ENCODE measurements at places on chromosomes 3 and 15.

- DNase-seq = no peak
Measured at GRCh38 chr3:79766496-79767193, 1.2 kb downstream of the ROBO1 start.

DNA sequence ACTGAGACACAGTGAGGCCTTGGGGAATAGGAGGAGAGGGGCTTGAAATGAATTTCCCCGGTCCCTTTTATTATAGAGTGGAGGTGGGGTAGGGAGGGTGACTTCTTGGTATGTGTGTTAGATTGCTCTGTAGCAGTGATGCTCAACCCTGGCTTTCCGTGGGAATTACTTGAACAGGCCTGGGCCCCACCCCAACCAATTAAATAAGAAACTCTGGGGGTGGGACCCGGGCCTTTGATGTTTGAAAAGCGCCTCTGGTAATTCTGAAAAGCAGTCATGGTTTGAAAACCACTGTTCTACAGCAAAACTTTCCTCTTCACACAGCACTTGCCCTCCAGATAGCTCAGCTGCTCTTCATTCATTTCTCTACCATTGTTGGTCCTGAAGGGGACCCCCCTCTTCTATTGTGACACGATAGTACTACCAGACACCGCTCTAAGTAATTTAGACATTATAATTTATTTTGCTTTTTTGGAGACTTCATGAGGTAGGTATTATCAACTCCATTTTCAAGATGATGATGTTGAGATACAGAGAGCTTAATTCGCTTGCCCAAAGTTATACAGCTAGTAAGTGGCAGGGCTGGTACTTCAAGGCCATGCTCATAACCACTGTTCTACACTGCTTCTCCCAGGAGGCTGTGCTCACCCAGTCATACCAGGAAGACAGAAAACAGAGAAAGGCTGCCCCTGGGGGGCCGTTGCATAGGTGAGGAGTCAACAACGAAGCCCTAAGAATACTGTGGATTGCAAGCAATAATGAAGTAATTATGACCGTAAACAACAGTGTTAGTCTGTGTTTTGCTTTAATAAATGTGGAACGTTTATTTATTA, 176.2 kb downstream of the PEX5L start:
- no peak for DNase-seq

DNA sequence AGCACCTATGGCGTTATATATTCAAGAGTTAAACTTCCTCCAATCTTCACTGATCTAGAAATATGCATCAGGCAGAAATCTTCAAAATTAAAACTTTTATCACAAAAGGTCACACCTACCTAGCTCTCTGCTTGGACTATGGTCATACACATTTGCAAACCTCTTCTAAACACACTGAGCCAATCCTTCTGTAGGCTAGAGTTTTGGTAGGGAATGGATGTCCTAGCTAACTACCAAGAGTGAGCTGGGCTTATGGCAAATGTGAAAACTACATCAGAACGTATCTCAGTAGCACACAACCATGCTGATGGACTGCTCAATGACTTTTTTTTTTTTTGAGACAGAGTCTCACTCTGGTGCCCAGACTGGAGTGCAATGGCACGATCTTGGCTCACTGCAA, 29.6 kb downstream of the SETD2 start:
- no peak for DNase-seq

DNA sequence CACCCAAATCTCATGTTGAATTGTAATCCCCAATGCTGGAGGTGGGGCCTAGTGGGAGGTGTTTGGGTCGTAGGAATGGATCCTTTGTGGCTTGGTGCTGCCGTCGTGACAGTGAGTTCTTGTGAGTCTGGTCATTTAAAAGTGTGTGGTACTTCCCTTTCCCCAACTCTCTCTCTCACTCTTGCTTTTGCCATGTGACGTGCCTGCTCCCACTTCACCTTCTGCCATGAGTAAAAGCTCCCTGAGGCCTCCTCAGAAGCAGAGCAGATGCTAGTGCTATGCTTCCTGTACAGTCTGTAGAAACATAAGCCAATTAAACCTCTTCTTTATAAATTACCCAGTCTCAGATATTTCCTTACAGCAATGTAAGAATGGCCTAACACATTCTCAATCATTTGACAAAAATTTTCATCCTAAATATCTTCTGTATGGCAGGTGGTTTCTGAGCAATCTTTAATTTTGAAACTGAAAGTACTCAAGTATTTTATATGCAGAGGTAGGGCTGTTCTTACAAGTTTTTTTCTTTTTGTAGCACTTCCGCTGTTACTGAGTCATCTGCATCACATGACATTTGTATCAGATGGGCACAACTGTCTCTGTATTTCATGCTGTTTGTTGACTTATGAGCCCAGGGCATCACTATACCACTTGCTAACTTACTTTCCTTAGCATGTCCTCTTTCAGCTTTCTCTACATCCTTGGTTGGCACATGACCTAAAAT, 8.8 kb downstream of the RPL39L start:
- peak; percentile 57 for DNase-seq

GRCh38 chr15:74884428-74885223, 5.2 kb upstream of the MPI start:
- no peak for DNase-seq

- DNase-seq = no peak
Measured at GRCh38 chr3:194999491-194999890, 271.5 kb downstream of the XXYLT1 start.

DNA sequence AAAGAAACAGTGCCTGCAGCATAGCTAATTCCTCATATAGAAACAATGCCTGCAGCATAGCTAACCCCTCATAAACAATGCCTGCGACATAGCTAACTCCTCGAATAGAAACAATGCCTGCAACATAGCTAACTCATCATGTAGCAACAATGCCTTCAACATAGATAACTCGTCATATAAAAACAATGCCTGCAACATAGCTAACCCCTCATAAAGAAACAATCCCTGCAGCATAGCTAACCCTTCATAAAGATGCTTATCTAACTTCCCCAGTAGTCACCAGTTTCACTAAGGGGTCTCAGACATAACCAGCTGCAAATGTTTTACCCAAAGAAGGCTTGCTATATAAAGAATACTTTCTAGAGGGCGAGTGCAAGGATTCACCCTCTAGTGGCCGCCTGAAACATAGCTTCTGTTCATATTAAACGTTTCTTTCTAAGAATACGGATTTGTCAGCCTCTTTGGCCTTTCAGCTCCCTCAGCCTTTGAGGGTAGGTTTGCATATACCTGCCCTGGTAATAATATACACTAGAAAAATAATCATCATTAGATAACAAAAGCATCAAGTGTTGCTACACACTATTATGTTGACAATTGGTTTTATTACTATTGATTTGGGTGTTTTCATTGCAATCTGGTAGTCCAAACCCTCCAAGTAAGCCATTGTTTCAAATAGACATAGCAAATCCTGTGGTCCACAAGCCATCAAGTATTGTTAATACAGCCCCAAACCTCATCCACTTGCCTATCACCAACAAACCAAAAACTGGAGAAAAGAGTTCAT, 44.4 kb upstream of the FAN1 start:
- no peak for DNase-seq

DNA sequence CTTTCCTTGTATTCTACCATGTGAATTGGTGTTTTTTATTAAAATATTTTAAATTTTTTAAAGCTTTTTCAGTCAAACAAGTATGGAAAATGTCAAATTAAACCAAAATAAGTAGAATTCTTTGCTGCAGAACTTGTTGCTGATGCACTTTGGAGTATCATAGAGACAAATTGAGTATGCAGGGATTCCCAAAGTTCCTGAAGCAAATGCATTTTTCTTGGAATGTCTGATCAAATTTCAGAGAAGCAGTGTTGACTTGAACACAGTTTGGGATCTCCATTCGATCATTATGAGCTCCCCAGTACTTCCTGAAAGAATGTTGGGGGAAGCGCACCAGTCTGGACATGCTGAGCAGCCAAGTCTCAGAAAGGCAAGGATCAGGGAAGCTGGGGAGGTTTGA, 517.8 kb upstream of the CFAP20DC start:
- DNase-seq = no peak

- no peak for DNase-seq
Measured at GRCh38 chr15:27787931-27788330, 311.2 kb downstream of the OCA2 start.

DNA sequence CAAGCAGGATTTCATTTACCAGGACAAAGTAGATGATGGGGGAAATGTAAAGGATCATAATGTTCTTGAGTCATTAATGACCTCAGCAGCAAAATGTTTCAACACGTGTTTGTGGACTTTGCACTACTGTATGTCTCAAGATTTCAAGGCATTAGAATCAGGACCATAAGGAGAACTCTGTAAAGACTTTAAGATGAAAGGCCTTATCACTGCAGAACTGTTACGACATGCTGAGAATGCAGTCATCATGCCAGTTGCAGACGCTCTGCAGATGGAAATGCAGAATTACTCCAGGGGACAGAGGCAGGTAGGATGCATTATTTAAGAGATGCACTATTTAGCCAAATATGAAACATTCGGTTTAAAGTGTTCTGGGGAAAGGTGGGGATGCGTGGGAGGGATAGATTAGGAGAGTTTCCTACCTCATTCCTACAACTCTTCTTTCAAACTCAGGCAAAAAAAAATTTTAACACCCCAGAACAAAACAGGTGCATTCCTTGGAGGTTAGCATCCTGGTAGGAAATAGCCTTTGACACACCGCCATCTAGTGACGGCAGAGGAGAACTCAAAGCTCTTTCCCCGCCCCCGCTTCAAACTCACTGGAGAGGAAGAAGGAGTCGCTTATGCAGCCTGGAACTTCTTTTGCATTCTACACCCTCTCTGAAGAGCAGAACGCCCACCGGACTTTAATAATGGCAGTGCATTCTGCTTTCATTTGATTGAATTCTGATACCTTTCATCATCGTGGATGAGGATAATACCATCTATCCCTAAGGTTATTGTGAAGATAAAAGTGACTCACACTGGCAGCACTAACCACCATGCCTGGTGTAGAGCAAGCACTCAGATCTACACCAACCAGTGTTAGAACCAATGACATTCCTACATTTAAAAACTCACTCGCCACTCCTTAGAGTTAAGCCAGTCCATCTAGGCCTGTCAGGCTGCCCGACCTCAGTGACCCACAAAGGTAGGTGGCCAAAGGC, 43.1 kb upstream of the TOPAZ1 start:
- peak; percentile 77 for DNase-seq

GRCh38 chr15:83977992-83978391, 257.6 kb upstream of the GOLGA6L4 start:
- DNase-seq = no peak

GRCh38 chr15:74383695-74384565, 16.5 kb upstream of the CYP11A1 start:
- DNase-seq = peak; percentile 79

- DNase-seq = no peak
Measured at GRCh38 chr15:34782901-34783300, 12.4 kb downstream of the ACTC1 start.

DNA sequence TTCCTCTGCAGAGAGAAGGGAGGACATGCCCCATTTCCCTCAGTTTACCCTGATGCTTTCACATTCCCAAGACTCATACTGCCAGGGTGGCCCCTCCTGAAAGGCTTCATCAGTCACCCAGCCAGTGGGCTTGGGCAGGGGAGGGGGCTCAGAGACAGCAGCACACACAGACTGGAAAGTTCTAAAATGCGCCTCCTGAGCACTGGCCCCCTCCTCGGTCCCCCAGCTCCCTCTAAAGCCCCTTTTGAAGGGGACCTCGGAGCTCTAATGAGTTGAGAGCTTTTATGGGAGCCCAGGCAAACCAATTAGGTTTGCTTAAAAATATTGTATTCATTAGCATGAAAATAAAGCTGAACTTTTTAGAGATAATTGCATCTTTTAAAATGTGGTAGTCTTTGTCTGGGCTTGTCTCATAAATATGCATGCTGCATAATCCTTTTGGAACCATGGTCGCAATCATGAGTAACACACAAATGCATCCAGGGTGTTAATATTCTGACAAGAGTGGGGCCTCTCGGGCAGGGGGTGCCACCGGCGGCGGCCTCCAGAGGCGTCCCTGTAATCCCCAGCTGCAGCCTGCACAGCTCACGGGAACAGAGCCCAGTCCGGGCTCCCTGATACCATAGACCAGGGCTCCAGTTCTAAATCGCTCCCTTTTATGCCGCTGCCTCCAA, 78.5 kb downstream of the RPLP1 start:
- DNase-seq = no peak

DNA sequence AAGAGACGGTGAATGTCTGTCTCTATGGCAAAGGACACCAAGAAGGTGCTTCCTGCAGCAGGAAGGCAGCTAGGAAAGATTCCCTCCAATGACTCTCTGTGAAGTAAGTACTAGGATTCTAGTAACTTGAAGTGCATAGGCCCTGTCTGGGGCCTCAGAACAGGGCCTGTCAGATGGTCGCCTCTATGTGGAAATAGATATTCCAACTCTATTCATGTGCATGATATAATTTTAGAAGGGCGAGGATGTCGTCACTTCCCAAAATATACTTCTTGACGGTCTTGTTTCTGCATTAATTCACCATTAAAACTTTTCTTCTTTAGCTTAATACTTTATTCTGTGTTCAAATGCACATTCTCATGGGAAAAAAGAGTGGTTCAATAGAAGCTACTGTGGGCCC, 167.0 kb downstream of the TLE3 start:
- DNase-seq = no peak

GRCh38 chr3:27114129-27114528, 255.1 kb downstream of the NEK10 start:
- no peak for DNase-seq

GRCh38 chr3:7075117-7075516, 214.2 kb downstream of the GRM7 start:
- DNase-seq = no peak
